Hematopoietic multipotent progenitor cell (in vitro differentiated cells): ENCODE measurements at places on chromosomes 5 and 9. TPM values are rescaled to one million over a fixed set of nuclear protein-coding genes. Genes with fewer than 3 reads are reported as not detected.

GRCh38 chr5:148730270-148730669, 75.9 kb upstream of the HTR4 start:
- no peak for DNase-seq

DNA sequence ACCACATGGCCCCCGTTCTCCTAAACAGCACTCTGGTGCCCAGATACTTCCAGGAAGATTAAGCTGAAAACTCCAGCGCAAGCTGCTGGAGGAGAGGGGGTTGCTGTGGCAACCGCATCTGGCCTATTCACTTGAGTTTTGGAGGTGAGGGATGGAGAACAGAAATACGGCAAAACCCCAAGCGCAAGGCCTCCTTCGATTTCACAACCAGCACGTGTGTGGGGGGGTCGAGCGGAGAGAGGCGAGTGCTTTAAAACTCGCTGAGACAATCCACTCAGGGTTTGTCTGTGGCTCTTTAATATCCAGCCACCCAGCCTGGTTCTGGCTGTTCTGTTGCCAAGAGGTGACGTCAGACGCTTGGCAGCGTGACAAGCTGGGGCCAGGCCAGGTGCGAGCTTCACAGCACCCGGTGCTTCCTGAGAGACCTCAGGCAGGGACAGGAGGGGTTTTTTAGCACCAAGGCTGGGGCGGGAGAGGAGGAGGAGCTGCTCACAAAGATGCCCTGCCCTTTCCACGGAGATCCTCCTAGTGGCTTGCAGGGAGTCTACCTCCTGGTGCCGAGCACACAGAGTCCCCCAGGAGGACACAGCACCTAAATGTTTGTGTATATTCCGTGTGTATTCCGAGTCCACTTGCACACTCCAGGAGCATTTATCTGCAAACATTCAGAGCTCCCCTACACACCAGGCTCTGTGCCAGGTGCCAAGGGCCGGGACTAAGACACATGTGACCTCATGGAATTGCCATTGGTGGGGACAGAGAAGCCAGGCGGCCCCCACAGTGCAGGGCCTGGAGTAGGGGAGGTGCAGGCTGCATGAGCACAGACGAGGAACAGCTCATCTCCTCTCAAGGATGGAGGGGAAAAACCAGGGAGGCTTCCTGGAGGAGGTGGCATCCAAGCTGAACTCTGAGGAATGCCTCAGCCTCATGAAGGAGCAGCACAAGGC, 194.6 kb downstream of the OLFM1 start:
- DNase-seq, result peak; percentile 80

RNF180 gene
- total RNA-seq, result under 0.01 TPM

GRCh38 chr5:150106674-150107426, 20.5 kb upstream of the CSF1R start:
- no peak for DNase-seq

CLIC3 gene
- 0.27 TPM for total RNA-seq

- DNase-seq, result no peak
These were observed 223.6 kb upstream of the KIF2A start for GRCh38 chr5:62082370-62082801.

PLPPR1 gene
- not detected for total RNA-seq

SLC25A25 gene
- total RNA-seq, result 14.8 TPM

DNA sequence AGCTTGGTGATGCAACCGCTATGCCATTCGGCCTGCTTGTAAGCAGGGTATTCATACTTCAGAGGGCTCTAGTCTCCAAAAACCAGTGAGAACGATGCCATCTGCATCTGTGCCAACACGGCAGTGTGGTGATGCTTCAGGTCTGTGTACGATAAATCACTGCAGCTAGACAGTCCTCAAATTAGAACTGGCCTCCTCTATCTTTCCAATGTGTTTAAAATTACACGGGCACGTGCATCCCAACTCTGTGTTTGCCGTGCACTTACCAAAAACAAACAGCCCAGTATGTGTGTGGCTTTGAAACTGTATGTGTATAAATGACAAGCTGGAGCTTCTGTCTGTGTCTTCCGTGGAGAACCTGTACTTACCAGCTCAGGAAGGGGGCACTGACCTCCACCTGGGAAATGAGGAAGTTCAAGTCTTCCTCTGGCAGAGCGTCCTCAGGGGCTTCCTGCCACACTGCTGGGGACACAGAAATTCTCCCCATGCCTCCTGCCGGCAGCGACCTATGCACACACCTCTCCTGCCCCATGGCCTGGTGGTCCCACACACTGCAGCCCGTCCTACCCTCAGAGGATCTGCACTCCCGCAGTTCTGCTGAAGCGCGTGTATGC, 12.3 kb downstream of the MED10 start:
- DNase-seq, result peak; percentile 32

GRCh38 chr5:122183098-122183787, 53.9 kb downstream of the ZNF474 start:
- no peak for DNase-seq

- no peak for DNase-seq
These were observed 467 bp upstream of the SMIM32 start for GRCh38 chr5:136193322-136193935.

DNA sequence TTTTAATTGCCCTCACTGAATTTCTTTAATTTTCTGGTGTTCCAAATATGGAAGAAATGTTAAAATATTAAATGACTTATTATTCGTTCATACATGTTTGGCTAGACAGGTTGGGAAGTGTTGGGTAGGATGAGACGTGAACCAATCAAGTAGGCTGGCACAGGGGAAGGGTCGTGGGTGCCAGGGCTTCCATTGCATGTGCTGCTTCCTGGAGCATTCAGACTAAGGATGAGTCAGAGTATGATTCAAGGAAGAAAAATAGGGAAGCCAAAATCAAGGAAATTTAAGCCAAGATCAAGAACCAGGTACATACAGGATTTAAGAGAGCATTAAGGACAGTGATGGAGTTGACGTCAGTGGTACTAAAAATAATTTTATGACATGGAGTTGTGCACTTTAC, 2068.0 kb downstream of the MAT2B start:
- no peak for DNase-seq

- DNase-seq, result no peak
These were observed 43.8 kb downstream of the PCDHGC5 start for GRCh38 chr5:141532726-141533125.

DNA sequence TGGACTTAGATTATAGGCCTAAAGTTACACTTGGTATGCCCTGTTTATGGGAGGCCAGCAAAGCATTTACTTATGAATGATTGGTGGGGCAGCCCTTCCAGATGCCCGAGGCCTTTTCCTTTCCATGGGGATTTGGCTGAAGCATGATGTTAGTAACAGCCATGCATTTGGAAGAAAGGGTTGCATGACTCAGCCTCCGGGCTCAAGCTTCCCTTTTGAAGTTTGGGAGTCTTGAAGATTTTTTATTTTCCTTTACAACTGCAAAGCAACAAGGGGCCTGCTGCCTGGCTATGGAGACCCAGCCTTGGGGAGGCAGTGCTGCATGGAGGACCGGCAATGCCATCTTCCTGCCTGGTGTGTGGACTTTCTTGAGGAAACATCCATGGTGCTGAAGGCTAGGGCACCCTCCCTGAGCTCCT, 244.7 kb downstream of the ICE1 start:
- DNase-seq, result no peak

- DNase-seq, result no peak
These were observed 112.7 kb downstream of the RORB start for GRCh38 chr9:74609671-74610405.

DNA sequence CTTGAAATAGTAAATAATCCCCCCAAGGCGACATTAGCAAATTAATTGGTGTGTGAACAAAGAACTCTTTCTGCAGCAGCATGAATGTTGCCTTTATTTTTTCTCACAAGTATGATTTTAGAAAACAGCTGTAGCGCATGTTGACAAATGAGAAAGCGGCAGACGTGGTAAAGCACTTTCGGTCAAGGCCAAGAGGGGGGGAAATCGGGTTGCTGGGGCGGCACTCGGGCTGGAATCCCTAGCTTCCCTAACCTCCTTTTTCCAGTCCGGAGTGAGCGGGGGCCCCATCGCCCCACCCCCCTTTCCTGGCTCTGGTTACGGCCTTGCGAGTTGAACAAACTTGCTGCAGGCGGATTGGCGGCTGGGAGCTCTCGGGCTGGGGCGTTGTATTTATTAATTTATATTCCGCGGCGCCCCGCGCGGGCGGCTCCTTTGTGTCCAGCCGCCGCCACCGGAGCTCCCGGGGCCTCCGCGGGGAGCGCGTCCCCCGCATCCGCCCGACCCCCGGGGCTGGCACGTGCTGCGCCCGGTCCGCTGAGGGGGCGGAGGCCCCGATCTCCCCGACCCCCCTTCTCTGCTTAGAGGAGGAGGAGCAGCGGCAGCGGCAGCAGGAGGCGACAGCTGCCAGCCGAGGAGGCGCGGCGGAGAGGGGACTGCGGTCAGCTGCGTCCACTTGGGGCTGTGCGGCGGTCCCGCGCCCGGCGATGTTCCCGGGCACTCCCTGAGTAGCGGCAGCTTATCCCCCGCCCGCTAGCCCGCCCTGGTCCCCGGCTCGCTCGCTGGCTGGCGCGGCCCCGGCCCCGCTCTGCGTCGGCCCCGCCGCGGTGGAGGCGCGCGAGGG, at the start of gene RHOBTB3:
TSS of gene RHOBTB3 (plus strand) at position 607 of the 841 bp plus-strand sequence. CDS start 347 bp downstream, outside the sequence.
- DNase-seq, result no peak

CDC20B gene
- total RNA-seq, result not detected

DNA sequence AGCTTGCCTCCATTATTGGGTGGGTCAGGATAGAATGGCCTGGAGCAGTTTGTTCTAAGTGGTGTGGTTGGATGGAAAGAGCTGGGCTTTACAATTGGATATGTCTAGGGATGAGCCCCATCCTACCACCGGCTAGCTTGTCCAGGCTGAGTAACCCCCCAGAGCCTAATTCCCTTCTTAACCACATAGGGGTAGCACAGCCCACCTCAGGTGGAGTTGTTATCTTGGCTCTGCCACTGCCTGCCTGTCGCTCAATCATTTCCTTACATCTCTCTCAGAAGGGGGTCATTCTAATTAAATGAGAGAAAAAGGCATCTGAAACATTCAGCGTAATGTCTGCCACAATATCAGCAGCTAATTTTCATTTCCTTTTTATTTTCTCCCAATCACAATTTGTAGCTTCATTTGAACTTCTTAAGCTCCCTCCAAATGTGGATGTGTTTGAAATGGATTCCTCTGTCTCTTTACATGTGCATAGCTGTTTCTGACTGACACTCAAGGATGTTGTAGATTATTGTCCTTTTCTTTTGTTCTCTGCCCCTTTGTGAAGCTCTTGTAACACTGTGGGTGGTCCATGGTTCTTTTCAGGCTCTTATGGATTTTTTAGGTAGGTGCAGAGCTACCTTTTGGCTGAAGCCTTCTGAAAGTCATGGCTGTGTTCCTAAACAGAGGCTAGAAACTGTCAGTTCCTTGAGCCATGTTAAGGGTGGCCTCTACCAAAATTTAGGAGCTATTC, 383.1 kb upstream of the KLF4 start:
- DNase-seq, result no peak

GRCh38 chr5:132425975-132426524, 56.5 kb downstream of the SLC22A5 start:
- DNase-seq, result no peak

- DNase-seq, result no peak
These were observed 108.0 kb upstream of the PTGER4 start for GRCh38 chr5:40571729-40572128.

GRCh38 chr5:39717176-39717897, 292.6 kb upstream of the DAB2 start:
- no peak for DNase-seq

DNA sequence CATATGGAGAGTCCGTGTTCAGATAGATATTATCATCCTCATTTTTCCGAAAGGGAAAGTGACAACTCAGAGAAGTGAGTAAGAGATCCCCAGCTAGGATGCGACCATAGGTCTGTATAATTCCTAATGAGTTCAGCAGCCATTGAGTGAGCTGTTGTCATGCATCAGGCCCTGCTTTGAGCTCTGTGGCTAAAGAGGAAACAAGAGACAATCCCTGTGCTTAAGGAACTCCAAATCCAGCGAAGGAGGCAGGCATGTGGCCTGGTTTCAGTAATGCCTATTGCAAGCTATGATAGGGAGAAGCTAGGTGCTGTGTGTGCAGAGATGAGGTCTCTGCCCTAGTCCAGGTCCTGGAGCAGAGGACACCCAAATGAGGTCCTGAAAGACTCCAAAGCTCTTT, 192.8 kb downstream of the ACTL7B start:
- no peak for DNase-seq

TMEM250 gene
- total RNA-seq, result 53.3 TPM

DNA sequence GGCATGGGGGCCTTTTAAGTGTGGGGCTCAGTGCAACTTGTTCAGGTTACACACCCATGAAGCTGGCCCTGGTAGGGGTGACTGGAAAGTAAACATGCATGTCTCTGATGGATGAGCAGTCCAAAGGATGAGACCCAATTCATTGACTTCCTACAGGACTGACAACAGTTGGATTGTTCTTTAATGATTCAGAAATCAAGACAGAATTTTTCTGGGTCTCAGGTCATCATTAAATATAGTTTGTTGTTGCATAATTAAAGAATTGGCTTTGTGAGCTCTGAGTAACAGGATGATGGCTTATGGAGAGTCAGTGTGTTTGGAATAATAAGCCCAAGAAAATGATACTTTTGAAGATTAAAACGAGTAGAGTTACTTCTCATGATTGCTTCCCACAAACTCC, 604.2 kb upstream of the CLINT1 start:
- DNase-seq, result no peak

- DNase-seq, result no peak
These were observed 53.4 kb upstream of the ALDH1B1 start for GRCh38 chr9:38339087-38339486.

- no peak for DNase-seq
These were observed 23.5 kb downstream of the GRAMD2B start for GRCh38 chr5:126446498-126447224.

DNA sequence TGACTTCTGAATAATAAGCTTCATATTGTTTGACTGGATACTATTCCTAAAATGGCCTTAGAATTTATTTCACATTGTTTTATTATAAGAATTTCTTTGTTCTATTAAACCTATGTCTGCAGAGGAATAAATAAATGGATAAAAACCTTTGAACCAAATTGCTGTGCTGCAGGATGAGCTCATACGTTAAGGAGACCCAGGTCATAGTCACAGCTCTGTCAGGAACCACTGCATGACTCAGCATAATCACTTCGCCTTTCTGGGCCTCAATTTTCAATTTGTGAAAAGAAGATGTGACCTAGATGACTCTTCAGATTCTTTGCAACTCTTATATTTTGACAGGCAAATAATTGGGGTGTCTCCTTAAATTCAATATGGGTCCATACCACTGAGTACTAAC, 36.7 kb upstream of the HMHB1 start:
- DNase-seq, result no peak

GRCh38 chr5:170483701-170484458, 19.9 kb upstream of the KCNIP1 start:
- DNase-seq, result peak; percentile 18

- DNase-seq, result no peak
These were observed 683 bp downstream of the OSMR start for GRCh38 chr5:38846379-38847011.

DNA sequence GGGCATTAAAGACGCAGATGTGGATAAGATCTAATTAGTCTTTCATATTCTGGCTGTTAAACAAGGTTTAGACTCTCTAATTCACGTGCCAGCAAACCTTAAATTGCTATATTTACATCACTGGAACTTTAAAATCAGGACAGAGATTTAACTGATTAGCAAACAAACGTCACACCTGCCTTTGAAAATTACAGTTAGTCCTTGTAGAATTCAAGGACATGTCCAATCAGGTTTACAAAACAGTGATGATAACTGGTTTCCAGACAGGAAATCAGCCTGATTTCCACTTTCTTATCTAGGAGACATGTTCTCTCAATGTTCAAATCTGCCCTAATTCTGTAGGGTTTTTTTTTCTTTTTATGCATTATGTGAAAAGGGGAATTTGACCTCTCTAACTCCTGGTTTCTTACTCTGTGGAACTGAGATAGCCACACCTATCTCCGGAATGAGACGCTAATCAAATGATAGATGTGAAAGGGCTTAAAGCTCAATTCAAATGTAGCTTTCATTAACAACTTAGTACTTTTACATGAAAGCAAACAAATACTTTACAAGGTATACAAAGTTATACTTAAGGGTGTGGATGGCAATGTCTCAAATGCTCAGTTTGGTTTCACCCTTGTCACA, 26.5 kb downstream of the SPINK5 start:
- no peak for DNase-seq
